Stimulated activated CD4-positive, alpha-beta T cell treated with anti-CD3 and anti-CD28 coated beads, Interleukin-2, amount 100 ng/mL, for 4 hours (primary cell): ENCODE measurements at places on chromosomes 13 and 19.

DNA sequence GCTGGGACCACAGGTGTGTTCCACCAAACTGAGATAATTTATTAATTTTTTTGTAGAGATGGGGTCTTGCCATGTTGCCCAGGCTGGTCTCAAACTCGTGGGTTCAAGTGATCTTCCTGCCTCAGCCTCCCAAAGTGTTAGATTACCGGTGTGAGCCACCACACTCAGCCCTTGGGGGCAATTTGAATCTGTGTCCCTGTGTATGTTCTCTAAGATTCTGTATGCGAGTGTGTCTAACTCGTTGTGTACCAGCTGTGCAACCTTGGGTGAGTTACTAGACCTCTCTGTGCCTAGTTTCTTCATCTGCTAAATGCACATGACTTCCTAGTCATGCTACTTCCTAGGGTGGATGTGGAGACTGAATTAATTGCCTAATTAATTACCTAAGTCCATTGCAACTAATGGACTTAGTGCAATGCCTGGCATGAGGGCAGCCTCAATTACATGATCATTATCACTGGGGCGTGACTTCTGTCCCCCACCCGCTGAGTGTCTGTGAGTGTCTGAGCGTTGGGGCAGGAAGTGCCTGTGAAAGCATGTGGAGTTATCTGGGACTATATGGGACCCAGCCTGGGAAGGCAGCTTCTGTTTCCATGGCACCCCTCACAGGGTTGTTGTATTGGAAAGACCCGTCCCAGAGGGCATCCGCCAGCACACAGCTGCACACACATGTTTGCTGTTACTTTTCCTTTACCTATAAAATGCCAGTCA lies 1.8 kb upstream of the NCCRP1 start:
- no peak for DNase-seq

GRCh38 chr19:46491975-46492682 lies 3.5 kb downstream of the PNMA8B start:
- no peak for DNase-seq

DNA sequence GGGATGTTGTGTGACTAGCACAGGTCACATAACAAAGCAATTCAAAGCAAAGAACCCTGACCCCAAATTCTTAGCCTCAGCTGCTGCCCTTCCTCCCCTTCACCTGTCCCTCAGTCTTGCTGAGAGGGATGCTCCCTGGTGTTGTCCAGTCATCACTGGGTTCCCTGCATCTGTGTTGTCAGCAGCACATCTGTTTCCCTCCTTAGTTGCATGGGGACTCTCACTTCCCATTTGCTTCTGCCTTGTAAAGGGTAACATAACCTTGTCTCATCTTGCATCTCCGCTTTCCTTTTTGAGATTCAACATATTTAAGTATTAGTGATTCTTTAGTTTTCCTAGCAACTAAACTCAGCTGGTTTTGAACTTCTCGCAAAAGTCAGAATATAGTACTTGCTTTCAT lies 54.0 kb downstream of the SPATA13 start:
- DNase-seq = no peak

DNA sequence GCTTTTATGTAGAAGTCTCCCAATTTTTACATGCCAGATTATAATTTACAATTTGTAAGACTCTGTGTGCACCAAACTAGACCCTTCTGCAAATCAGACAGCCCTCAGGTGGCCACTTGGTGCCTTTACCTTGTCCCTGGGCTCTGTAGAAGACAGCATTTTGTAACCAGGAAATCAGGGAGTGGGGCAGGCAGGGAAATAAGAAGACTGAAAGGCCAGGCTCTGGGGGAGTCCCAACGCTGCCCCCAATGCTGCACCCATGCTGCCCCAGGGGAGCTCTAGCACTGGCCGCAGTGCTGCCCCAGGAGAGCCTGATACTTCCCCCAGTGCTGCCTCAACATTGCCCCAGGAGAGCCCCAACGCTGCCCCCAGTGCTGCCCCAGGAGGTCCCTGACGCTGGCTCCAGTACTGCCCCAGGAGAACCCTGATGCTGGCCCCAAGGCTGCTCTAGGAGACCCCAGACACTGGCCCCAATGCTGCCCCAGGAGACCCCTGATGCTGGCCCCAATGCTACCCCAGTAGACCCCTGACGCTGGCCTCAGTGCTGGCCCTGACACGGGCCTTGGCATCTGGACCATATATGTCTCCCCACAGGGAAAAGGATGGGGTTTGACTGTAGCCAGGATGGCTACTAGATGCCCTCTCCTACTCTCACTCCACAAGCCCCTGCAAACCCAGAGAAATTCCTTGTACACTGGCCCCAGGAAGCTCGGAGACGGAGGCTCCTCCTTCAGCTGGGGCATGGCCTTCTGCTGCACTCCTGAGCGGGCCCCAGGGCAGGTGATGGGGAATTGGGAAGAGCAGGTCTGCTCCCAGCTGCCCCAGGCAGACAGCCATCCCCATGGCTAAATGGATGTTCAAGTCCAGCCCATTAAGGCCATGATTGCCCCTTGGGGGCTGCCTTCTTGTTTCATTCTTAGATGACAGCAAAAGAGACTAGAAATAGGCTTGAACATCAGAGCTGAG lies 23.6 kb downstream of the VSTM2B start:
- DNase-seq = no peak

- DNase-seq = no peak
Measured at GRCh38 chr13:41971848-41972247, 10.9 kb upstream of the VWA8 start.

GRCh38 chr13:110023729-110024644 lies 237.6 kb upstream of the IRS2 start:
- no peak for DNase-seq

- no peak for DNase-seq
Measured at GRCh38 chr13:44833139-44833538, 156.1 kb downstream of the NUFIP1 start.

GRCh38 chr19:10848230-10848856 lies at the start of gene C19orf38:
TSS of gene C19orf38 (plus strand) at chr19:10848415. CDS start at chr19:10848509, 94 bp downstream.
- DNase-seq = no peak

DNA sequence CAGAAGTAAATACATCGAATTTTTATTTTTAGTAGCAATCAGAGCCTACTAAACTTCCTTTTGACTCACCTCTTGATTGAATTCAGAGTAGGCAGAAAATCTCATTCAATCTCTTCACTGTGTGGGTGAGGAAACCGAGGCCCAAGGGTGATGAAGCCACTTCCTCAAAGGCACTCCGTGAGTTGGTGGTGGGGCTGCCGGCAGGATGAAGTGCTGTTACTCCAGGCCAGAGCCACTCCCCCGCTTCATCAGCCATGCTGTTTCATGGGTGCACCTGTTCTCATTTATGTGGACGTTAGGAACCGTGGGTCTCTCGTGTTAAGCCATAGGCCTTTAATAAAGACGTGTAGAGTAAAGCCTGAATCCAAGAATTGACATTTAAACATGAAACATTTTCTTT lies 13.2 kb downstream of the ING1 start:
- peak; percentile 40 for DNase-seq

DNA sequence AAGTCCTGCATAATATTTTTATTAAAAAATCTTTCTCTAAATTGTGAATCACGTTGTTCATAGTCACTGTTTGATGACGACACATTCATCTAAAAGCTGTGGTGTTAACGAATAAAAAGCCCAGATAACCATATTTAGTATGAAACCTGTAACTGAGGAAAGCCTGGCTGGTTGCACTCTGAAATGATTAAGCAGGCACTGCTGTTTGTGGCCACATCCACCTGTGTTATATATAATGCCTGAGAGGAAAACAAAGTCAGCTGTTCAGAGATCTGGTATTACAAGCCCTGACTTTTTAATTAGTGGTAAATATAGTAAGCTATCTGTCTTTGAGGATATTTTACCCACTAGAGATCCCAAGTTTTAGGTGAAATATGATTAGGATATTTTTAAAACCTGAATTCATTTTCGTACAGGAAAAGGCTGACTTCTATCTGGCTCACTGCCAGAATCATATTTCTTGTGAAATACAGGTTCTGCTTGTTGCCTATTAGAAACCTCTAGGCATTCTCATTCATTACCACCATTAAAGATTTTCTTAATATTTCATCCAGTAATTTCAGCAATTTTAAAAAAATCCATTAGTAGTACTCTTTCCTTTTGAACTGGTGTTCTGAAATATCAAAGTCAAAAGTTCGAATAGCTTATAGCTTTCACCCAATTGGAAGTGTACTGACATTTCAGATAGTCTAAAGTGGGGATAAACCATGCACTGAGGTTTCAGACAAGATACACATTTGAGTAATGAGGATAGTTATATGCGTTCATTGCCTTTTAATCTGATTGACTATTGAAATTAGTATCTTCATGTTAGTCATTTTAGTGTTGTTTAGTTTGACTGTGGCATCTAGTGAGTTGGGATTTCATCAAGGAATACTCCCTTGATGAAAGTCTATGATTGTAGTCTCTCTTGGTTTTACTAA lies 79.7 kb downstream of the LMO7 start:
- no peak for DNase-seq
